Tibial artery (tissue), 4 donors: ENCODE measurements at places on chromosomes 1 and 21.

DNA sequence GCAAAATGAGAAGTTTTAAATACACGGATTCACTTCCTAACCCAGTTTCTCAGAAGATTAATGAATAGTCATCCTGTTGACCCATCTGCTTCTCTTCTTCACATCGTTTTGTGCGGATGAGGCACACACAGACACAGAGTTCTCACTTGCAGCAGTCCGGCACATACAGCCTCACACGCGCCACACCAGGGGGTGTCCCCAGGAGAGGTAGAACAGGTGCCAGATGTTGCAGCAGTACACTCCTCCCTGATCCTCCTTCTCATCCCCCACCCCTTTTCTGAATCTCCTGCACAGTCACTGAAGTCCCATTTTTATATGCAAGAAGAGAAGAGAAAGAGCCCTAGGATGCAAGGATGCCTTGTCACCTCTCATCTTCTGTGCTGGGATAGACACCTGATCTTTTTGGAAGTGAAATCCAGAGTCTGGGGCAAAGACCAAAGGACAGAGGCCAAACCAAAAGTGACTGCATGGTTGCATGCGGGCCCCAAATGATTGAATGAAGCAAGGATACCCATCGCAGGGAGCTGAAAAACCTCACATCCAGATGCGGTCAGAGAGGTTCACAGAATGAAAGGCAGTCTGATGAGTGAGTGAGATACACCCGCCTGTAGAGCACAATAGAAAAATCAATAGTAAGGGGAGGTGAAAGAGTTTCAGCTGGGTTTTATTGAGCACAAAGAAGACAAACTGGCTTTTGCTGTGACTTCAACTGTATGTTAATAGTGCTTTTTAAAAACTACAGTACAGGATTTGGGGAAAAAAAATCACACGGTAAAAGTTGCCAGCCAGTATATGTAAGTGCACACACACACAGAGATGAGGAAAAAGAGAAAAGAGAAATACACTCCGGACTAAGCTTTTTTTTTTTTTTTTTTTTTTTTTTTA is 28.9 kb downstream of the PBX1 start:
- DNase-seq = no peak

- no peak for DNase-seq
Measured at GRCh38 chr1:23627069-23627735, 64.4 kb upstream of the RPL11 start.

GRCh38 chr1:90417126-90417525 is 300.0 kb downstream of the BARHL2 start:
- no peak for DNase-seq

DNA sequence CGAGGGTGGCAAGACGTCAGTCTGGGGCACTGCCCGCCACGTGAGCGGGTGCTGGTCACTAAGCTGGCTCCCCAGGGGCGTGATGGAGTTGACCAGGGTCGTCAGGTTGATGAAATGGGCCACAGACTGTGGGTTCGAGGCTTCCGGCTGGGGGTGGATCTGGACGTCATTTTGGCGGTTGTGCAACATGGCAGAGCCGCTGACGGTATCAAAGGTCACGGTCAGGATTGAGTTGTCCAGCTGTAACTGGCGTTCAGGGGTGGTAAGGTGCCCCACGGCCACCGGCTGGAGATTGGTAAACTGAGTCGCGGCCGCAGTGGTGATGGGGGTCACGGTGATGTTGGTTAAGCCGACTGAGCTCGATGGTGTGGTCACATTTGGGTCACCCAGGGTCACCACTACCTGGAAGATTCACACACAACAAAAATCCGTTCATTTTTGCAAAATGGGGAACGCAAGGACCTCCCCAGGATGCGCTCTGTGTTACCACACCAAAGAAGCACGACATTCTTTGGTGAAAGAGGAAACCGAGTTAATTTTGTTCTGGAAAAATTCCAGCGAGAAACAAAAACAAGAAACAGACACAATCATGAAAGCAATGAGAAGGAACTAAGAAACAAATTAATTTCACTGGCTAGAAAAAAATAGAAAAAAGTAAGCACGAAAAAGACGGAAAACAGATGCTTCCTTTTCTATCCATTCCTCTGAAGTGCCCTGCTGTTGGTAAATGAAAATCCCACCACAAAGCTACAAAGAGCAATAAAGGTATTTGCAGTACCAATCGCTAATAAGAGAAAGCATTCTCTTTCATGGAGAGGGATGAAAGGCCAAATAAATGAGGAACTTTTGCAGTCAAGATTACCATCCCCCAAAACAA is 34.7 kb upstream of the RIPK4 start:
- DNase-seq = no peak

GRCh38 chr1:94983171-94983739 is 56.3 kb upstream of the CNN3 start:
- no peak for DNase-seq

- no peak for DNase-seq
Measured at GRCh38 chr1:28193701-28194161, 17.2 kb upstream of the PTAFR start.

DNA sequence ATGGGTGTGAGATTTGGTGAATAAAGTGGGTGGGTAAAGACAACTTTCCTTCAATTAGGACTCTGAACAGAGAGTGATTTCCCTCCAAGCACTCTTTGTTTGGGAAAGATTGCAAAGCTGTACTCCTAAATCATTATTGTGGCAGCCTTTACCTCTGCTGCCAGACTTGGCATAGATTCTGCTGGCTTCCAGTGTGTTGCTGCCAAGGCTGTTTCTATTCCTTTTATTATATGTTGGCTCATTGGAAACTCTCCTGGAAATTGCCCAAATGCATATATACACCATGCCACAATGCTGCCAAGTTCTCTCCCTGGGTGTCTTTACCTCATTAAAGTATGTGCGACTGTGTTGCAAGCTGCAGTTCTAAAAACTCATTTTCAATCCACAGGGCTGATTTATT is 668.0 kb downstream of the MRPL39 start:
- DNase-seq = no peak

DNA sequence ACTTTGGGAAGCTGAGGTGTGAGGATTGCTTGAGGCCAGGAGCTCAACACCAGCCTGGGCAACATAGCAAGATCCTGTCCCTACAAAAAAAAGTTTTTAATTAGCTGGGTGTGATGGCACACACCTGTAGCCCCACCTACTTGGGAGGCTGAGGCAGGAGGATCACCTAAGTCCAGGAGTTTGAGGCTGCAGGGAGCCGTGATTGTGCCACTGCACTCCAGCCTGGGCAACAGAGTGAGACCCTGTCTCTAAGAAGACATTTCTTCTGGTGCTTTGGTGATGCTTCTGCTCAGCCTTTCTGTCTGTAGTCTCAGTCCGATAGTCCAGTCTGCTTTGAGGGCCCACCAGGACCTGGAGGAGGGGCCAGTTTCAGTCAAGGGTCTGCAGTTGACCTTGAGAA is 8.3 kb downstream of the PGD start:
- no peak for DNase-seq

DNA sequence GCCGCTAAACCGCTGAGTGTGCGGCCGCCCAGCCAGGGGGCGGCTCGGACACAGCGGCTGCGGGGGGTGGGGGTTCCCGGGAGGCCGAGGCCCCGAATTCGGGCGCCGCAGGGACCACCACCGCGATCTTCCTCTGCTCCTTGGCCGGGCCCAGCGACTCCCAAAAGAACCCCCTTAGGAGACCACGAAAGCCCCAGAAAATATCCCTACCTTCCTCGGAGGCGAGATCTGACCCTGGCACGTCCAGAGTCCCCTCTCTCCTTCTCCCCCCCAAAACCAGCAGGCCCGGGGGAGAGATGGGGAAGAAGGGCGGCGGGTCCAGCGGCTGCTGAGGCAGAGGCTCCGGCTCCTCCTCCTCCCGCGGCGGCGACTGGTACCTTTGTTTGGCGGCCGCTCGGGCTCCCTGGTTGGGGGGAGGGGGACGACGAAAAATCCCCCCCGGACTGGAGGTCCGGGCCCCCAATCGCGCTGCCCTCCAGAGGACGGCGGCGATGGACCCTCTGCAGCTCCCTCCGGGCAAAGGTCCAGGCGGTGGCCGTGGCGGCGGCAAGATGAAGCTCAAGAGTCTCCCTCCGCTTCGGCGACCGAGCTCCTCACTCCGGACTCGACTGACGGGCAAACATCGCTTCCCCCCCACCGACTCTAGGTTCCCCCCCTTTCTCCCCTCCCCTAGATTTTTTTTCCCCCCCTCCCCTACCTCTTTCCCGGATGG is at the start of gene ARID4B:
ARID4B (minus strand) TSS at position 621 of the 712 bp plus-strand sequence. CDS start 1,260 bp downstream, outside the sequence.
- no peak for DNase-seq

GRCh38 chr1:113692824-113693431 is 66.4 kb downstream of the PHTF1 start:
- DNase-seq = no peak

GRCh38 chr1:228666686-228667623 is 68.3 kb upstream of the RHOU start:
- no peak for DNase-seq

GRCh38 chr1:236144446-236145150 is 2.3 kb downstream of the GPR137B start:
- no peak for DNase-seq

DNA sequence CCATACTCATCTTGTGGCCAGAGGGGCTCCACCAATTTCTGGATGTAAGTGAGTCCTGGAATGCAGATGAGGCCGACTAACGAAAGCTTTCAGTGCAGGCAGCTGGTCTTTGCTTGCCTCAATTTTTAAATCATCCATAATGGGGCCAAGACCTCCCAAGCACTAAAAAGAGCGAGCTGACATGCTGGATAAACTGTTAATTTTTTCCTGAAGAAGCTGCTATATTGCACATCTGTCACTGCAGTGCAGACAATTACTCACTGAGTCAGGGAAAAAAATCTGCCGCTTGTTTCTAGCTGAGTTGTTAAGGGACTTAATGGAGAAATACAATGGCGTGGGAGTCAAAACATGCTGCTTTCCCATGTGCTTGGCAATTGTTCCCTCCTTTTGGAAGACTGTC is 205.5 kb downstream of the GPATCH2 start:
- DNase-seq = no peak

DNA sequence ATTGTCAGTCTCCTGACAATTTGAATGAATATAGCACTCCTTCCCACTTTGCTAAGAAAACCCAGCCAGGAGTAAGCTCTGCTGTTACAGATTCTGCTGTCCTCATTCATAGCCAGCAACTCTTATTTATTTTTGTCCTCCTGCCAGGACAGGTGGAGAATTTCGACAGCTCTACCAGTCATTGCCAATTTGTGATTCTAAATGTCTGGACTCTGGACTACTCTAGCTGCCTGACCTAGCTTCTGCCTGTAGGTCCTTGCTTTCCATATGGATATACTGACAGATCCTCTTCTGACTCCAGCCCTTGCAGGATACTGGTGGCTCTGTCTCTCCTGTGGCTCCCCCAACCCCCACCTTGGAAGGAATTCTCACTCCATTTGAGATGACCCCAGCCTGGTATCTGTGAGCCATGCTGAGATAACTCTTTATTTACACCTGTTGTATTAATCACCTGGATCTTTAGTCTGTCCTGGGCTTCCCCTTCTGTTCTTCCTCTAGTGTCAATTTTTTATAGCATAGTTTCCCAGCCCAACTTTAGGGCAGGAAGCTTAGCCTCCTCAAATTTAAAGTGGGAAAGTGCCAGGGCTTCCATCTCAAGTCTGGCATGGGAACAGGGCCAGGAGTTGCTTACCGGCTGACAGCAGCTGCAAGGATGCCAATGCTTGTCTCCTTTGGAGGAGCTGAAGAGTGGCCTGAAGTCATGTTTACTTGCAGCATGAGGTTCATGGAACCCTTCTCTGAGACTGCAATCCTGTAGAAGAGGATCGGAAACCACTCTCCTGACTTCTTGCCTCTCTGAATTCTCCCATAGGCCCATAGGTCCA is 6.7 kb downstream of the PM20D1 start:
- DNase-seq = no peak

DNA sequence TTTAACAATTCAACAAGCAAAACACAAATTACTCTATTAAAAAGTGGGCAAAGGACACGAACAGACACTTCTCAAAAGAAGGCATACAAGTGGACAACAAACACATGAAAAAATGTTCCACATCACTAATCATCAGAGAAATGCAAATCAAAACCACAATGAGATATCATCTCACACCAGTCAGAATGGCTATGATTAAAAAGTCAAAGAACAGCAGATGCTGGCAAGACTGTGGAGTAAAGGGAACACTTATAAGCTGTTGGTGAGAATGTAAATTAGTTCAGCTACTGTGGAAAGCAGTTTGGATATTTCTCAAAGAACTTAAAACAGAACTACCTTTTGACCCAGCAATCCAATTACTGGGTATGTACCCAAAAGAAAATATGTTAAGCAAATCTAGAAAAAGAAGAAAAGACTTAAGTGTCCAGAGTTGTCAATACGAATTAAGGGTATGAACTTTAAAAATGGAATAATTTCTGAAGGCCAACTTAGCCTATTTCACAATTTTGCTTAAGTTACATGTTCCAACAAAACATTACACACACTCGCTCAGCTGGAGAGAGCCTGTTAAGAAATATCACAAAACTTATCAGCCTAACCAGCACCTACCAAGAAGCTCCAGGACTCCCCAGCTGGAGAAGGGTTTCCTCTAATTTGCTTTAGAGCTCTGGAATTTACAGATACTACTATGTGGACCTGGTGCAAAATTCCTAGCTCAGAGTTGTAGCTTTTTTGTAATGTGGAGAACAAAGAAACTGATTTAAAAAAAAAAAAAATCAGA is 232.1 kb downstream of the DUSP10 start:
- no peak for DNase-seq

DNA sequence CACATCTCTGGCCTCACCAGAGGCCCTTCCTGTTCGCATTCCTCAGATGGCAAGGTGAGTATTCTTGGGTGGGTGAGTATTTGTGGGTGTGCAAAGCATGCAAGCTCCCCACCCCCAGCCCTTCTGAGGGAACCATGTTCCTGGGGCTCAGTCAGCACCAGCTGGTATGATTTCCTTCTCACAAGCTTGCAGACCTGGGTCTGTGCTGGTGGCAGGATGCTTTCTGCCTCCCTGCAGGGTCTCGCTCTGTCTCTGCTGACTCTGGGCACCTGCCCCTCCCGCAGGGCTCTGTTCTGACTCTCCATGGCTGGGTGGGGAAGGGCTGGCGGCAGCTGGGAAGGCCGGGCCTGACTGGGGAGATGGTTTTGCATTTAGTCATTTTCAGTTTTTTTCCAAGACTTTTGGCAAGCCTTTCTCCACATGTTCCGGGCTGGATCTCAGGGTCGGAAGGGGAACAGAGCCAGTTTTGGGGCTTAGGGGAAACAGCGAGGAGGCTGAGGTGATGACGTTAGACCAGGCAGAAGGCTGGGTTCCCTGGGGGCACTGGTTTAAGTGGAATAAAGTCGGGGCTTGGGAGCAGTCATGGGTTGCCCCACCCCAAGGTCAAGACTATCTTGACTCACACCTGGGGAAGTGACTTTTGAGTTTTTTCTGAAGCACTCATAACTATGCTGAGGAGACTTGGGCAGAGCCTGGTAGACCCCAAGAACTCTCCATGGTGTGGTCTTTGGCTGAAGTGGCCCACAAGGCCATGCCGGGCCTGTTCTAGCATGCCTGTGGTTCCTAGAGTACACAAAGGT is 6.2 kb downstream of the RASSF5 start:
- peak; percentile 77 for DNase-seq
